Panc1 (cell line): ENCODE measurements at places on chromosomes 2 and 18.

DNA sequence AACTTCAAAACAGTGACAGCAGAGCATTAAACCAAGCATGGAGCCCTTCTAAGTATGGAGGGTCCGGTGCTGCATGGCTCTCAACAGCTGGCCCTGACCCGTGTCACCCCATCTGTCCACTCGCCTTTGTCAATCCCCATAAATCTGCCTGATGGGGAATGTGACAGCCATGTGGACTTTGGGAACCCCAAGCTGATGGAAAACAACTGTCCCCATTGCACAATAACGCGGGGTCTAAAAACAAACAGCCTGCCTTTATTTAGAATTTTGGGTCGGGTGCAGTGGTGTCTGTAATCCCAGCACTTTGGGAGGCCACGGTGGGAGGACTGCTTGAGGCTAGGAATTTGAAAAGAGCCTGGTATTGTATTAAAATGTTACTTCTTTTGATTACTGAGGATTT is 17.1 kb upstream of the THADA start:
- no peak for DNase-seq

DNA sequence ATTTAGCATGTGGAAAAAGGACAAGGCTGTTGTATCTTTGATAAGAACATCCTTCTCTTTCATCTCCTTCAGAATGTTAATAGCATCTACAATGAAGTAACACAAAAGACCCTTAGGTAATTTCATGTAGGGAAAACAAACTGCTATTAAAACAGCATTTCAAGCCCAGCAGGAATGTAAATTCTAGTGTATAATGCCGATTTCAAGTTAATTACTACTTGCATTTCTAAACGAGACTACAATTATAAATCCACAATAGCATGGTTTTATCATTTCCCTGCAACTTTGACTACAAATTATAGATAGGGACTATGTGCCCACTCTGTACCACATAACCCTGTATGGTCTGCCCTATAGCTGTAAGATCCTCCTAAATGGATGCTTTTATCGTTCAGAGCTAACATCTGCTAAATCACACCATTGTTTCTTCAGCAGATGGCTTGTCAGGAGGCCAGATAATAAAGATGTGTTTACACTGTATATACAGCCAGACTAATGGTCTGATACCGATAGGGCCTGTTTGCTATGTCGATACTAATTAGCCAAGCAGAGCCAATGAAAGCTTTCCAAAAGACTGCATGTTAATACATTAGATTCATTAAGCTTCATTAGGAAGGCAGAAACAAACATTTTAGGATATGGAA is 51.9 kb downstream of the LRPPRC start:
- no peak for DNase-seq

- DNase-seq = no peak
These were observed 470.2 kb downstream of the PTPRM start for GRCh38 chr18:8037296-8037695.

- no peak for DNase-seq
These were observed 36.9 kb downstream of the SCN1A start for GRCh38 chr2:166090908-166091307.

- no peak for DNase-seq
These were observed 51.6 kb upstream of the ZNF532 start for GRCh38 chr18:58813105-58813504.

- DNase-seq = no peak
These were observed 453.0 kb downstream of the KCNJ3 start for GRCh38 chr2:155151472-155151871.

- DNase-seq = no peak
These were observed 212.0 kb downstream of the TNS1 start for GRCh38 chr2:217790681-217791392.

DNA sequence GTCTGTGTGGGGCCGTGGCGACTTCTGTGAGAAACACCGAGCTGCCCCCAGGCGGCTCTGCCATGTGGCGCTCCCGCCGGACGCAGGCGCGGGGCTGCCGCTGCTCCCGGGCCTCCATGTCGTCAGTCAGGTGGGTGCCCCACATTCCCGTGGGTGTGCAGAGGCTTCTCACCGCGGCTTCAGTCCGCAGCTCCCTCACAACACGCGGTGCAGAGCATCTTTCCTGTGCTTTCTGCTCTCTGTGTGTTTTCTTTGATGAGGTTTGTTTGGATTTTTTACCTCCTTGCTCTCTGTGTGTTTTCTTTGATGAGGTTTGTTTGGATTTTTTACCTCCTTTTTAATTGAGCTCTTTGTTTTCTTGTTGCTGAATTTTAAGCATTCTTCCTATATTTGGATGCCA is 13.0 kb downstream of the AQP12A start:
- DNase-seq = no peak

GRCh38 chr2:239883326-239884050 is 141.7 kb downstream of the NDUFA10 start:
- DNase-seq = no peak

DNA sequence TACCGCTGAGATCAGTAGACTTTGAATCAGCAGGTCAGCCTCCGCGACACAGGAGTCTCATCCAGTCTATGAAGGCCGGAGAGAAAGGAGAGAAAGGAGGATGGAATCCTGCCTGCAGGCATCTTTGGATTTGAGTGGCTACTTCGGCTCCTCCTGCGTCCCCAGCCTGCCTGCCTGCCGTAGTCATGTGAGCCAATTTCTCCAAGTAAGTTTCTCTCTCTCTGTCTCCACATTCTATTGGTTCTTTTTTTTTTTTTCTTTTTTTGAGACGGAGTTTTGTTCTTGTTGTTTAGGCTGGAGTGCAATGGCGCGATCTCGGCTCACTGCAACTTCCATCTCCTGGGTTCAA is 16.7 kb downstream of the PDCD1 start:
- no peak for DNase-seq
